ENCODE measurements at places on chromosomes 3 and 15.

DNA sequence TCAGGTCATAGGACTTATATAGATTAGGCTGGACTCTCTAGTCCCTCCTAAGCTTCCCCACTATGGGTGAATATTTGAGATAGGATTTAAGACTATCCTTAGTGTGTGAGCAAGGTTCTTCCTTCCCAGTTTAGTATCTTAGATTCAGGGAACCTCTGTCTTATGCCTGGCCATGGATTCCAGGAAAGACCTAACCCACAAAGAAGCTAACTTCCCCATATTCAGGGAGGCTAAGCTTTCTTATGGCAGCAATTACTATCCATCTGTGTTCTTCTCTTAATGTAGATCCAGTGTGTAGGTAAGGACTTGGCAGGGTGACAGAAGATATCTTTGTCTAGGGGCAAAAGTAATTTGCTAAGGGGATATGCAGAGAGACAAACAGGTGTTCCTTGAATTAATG lies 25.5 kb upstream of the PIK3R4 start:
- no peak for DNase-seq

GRCh38 chr15:68032672-68033071 lies 21.4 kb upstream of the PIAS1 start:
- DNase-seq: no peak

- no peak for DNase-seq
Observed at GRCh38 chr15:80801891-80802680, 22.9 kb downstream of the CEMIP start.

DNA sequence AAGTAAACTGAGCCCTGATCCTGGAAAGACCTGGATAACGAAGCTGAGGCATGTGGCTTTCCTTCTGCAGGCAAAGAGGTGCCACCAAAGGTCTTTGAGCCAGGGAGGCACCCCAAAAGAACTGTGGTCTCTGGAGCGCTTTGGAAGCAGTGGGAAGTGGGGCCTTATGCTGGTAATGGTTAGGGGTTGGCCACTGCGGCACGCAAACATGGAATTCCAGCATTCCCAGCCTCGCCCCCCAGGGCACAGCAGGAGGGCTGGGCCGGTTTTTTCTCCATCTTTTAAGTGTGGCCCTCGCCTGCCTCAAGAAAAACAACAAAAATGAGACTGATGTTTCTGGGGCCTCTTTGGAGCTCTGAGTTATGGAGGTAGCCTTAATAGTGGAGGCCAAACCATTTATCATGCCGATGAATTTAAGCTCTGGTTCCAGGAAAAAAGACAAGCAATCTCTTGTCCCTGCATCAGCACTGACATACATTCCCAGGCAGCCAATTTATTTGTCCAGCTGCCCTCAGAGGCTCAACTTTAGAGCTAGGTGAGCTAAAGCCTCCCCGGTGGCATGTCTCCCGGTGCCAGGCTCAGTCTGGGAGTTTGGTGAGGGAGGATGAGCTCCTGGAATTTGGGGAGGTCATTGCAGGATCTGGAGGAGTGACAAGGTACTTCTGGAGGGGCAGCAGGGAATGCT lies 109.0 kb downstream of the TLE3 start:
- DNase-seq: no peak

DNA sequence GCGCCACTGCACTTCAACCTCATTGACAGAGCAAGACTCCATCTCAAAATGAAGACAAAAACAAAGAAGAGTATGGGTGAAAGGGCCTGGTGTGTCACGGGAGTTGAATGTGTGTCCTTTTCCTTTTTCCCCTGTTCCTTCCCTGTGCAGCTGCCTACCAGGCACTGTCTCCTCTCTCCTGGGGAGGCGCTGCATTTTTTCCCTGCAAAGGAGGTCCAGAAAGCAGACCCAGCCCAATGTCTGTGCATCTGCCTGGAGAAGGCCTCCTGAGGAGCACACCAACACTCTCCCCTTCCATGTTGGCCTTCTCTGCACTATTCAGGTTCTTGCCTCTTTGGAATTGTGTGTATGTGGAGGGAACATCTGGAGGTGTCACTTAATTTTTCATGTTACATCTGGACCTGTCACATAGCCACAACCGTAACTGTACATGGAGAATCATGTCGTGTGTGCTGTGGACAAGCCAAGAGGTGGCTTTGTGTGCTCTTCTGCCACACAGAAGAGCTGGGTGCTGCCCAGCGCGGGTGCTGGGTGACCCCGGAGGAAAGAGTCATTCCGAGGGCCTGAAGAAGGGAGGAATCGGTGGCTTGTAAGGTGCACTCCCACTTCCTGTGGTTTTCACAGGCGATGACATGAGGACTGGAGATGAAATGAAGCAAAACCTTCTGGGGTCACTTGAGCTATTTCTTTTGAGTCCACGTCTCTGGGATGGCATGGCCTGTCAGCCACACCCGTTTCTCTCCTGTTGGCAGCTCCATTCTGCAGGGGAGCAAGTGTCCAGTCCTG lies 46.5 kb upstream of the CGNL1 start:
- no peak for DNase-seq
